HT-29 (cell line): ENCODE measurements at places on chromosomes 11 and 22.

DNA sequence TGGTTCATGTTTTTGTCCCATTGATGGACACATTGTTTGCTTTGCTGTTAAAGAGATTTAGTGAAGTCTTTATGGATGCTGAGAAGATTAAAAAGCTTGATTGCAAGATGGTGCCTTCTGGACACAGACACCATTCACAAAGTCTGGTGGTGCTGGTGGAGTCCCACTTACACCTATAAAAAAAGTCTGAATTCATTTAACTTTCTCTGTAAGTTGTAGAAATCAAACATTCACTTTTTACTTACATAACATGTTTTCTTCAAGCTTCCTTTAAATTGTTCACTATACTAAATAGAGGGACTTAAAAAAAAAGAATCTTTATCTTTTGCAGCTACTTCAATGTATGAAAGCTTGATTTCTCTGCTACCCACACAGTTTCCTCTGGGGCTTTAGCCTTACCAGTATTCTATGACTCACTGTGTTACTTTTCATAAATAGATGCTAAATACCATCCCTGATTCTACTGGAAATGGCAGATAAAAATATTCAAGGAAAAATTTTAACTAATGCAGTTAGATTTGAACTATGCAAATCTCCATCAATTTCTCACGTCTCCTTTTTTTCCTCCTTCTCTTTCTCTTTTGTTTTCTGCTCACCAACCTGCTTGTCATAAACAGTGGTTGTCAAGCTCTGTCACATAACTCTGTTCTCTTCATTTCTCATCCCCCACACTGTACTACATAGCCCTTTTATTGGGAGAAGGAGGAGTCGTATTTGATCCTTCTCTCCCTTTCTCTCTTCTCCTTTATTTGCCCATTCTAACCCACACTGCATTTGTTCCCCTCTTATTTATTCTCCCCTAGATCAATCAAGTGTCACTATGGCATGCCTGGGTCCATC is 89.7 kb downstream of the FAM76B start:
- no peak for DNase-seq

- no peak for DNase-seq
Measured at GRCh38 chr11:5796541-5796940, 5.5 kb upstream of the OR52N1 start.

DNA sequence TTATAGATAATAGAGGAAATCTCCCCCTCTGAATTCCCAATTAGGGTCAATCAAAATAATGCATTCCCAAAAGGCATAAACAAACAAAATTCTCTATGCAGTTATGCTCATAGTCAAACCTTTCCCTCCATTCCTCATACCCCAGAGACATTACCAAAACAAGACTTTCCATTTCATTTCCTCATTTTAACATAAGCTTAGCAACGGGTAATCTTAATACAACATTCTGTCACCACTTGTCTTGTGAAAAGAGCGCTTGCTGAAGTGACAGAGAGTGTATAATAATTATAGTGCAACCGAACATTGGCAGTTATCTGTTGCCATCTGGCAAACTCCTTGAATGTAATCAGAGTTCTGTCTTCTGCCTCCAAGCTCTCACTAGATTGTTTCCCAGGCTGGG is 1.2 kb upstream of the SLN start:
- no peak for DNase-seq

DNA sequence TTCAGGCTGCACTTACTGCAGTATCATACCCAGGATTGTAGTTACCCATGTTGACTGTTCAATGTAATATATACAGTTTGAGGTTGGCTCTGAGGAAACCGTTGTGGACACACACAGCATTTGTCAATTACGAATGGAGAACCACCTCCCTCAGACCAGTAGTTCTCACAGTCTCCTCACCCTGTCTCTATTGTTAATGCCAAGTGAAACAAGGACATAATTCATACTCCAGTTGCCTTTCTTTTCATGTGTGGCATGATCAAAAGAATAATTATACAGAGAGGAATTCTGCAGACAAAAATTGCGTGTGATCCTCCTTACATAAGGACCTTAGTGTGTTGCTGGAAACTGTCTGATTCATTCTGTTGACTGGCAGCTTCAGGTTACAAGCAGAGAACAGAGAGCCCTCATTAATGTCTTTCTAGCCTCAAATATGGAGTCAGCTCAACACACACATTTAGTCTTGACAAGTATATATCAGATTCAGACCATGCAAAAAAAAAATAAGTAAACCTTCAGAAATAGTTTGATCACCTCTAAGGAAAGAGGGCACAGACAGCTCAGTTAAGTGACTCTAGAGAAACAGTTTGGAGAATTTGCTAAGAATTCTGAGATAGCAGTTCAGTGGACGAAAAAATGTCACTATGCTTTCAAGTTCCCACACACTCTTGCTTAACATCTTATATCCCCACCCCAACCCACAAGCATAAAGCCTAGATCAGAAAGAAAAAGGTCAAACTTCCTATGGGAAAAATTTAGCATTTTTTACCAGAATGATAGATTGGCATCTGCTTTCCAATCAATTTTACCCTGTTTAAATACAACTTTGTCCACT is 96.1 kb downstream of the MAML2 start:
- peak; percentile 24 for DNase-seq

GRCh38 chr11:110491577-110492320 is 62.0 kb downstream of the FDX1 start:
- no peak for DNase-seq

GRCh38 chr11:130528298-130529261 is 80.1 kb downstream of the ADAMTS15 start:
- no peak for DNase-seq

GRCh38 chr11:102757823-102758549 is 22.4 kb downstream of the MMP10 start:
- no peak for DNase-seq

- DNase-seq, result no peak
Measured at GRCh38 chr11:47912843-47913437, 64.8 kb upstream of the NUP160 start.

GRCh38 chr11:45815747-45816146 is 10.8 kb downstream of the SLC35C1 start:
- peak; percentile 66 for DNase-seq

- no peak for DNase-seq
Measured at GRCh38 chr11:12123273-12123672, 12.9 kb downstream of the MICAL2 start.

- no peak for DNase-seq
Measured at GRCh38 chr22:25827415-25827814, 85.4 kb downstream of the MYO18B start.

DNA sequence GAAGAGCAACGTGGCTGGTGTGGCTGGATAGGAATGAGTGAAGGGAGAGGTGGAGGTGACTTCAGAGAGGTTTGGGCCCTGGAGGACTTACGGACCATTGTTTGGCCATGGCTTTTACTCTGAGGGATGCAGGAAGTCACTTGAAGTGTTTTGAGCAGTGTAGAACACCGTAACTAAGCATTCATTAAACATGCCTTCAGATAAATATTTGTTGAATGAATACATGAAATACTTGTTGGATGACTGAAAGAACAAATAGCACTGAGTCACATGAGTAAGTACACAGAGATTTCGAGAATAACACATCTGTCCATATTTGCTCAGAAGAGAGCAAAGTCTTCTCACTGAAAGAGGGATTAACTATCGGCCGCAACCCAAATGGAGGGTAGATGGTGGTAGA is 182.7 kb upstream of the SNX19 start:
- DNase-seq, result no peak

- DNase-seq, result peak; percentile 56
Measured at GRCh38 chr11:27204529-27204928, 158.5 kb downstream of the CCDC34 start.

- DNase-seq, result no peak
Measured at GRCh38 chr11:9219115-9219514, 46.0 kb downstream of the DENND5A start.

DNA sequence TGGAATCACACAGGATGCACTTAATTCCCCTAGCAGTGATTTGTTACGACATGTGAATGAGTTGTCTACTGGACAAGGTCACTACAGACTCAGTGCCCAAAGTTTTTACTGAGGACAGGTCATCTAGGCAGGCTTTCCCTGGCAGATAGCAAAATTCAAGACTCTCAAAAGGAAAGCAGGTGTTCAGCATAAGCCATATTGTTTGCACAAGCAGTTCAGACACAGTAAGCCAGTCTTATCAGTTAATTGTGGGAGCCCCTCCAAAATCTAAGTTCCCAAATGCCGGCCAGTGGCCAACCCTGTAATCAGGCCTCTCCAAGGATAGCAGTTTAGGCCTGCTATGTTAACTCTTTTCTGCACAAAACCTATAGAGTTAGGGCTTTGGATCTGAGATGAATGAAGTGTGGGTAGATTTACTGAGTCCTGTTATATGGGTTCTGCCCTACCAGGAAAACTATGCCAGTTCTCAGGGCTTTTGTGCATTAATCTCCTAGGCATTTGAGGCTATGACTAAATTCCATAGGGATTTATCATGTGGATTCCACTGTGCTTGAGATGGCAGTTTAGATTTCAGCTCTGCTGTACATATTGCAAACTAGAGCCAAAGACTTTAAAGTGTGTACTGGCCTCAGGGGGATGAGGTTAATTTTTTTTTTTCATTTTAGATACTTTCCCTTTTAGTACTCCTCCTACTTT is 4.8 kb upstream of the ARHGEF12 start:
- DNase-seq, result no peak

- no peak for DNase-seq
Measured at GRCh38 chr11:8285796-8286195, 22.1 kb upstream of the LMO1 start.

DNA sequence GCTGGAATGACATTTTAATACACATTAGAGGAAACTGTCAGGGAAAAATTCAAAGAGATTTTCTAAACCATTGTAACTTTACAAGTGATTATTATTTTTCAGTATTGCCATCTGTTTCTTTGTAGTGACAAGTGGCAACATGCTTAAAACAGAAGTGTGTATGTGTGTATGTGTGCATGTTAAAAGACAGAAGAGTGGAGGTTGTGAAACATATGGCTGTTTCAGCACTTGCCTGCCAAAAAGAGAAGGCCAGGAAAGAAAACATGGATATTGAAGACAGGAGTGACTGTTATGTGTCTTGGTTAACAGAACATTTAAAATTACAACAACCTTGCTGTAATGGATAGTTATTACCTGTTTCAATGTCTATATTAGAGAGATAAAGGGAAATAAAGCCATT is 24.3 kb upstream of the VWA5A start:
- DNase-seq, result no peak

DNA sequence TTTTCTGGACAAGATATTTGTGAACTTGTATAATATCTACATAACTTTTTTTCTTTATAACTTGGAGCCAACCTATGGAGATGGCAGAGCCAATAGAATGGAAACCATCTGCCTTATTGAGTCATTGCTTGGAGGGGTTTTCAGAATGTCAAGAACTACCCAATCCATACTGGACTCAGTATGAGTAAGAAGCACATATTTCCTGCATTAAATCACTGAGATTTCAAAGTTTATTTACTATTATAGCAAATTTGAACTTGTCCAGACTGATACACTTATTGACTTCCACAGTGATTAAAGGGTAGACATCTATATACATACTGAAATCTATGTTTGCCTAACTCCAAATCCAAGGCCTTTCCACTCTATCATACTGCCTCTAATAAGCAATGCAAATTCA is 704.0 kb downstream of the KCNA4 start:
- no peak for DNase-seq

- peak; percentile 61 for DNase-seq
Measured at GRCh38 chr11:64285885-64286800, 495 bp downstream of the GPR137 start.

GRCh38 chr11:96136613-96137298 is 206.2 kb downstream of the MAML2 start:
- no peak for DNase-seq

GRCh38 chr11:127789927-127790326 is 789.4 kb upstream of the KIRREL3 start:
- DNase-seq, result peak; percentile 68

GRCh38 chr11:14522245-14522644 is 2.1 kb upstream of the PSMA1 start:
- no peak for DNase-seq

DNA sequence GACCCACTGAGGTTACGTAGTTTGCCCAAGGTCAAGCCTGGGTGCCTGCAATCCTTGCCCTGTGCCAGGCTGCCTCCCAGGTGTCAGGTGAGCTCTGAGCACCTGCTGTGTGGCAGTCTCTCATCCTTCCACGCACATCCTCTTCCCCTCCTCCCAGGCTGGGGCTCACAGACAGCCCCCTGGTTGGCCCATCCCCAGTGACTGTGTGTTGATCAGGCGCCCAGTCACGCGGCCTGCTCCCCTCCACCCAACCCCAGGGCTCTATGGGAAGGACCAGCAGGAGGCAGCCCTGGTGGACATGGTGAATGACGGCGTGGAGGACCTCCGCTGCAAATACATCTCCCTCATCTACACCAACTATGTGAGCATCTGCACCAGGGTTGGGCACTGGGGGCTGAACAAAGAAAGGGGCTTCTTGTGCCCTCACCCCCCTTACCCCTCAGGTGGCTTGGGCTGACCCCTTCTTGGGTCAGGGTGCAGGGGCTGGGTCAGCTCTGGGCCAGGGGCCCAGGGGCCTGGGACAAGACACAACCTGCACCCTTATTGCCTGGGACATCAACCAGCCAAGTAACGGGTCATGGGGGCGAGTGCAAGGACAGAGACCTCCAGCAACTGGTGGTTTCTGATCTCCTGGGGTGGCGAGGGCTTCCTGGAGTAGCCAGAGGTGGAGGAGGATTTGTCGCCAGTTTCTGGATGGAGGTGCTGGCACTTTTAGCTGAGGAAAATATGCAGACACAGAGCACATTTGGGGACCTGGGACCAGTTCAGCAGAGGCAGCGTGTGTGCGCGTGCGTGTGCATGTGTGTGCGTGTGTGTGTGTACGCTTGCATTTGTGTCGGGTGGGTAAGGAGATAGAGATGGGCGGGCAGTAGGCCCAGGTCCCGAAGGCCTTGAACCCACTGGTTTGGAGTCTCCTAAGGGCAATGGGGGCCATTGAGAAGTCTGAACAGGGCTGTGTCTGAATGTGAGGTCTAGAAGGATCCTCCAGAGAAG is 1.6 kb downstream of the GSTP1 start:
- no peak for DNase-seq

GRCh38 chr11:87215236-87215635 is 177.5 kb downstream of the TMEM135 start:
- DNase-seq, result no peak

- DNase-seq, result no peak
Measured at GRCh38 chr11:62004473-62004872, 37.0 kb upstream of the FTH1 start.

GRCh38 chr22:45848904-45849303 is 128.1 kb downstream of the WNT7B start:
- DNase-seq, result no peak
